ENCODE measurements at places on chromosomes 7 and 10.

GRCh38 chr7:55504093-55504859 lies 68.0 kb downstream of the VOPP1 start:
- DNase-seq = no peak

DNA sequence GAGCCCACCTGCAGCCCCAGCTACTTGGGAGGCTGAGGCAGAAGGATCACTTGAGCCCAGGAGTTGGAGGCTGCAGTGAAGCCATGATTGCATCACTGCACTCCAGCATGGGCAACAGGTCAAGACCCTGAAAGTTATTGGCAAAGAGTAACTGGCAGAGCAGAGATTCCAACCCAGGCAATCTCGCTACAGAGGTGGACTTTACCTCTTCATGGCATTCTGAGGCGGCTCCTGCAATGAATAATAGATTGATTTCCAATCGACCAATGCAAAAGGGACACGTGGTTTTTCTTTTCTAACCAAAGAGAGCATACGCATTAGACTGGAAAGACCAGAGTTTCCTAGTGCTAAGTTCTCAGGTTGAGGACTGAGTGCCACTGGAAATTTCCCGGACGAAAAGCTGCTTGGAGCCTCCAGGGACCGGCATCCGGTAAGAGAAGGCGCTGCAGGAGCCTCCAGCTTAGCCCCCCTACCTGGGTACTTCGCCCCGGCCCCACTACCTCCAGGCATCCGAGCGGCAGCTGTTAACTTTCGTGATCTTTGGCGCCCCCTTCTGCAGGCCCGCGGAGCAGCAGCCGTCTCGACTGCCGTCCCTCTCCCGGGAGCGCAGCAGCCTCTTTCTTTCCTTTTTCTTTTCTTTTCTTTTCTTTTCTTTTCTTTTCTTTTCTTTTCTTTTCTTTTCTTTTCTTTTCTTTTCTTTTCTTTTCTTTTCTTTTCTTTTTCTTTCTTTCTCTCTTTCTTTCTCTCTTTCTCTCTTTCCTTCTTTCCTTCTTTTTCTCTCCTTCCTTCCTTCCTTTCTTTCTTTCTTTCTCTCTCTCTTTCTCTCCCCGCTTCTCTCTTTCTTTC lies 4.1 kb downstream of the MBLAC1 start:
- peak; percentile 79 for DNase-seq

DNA sequence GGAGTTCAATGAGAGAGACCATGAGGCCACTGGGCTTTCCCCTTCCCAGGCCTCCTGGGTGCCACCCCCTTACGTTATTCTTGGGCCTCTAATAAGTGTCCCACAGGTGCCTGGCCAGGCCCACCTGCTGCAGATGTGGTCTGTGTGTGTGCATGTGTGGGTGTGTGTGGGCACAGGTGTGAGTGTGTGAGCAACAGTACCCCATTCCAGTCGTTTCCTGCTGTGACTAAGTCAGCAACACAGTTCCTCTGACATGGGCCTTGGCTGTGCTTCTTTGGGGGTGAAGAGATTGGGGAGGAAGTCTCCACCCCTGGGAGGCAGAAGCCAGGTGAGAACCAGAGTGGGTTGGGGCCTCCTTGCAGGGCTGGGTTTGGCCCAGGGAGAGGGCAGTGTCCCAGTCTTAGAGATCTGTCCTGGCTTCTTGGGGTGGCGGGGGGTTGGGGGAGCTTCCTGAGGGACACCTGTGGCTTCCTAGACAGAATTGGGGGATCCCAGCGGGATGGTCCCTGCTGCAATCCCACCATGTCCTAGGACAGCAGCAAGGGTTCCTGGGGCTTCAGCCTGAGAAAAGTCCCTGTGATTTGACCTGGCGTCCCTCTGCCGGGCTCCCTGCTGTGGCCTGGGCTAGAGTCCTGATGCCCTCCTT lies 4.1 kb upstream of the PILRB start:
- no peak for DNase-seq

DNA sequence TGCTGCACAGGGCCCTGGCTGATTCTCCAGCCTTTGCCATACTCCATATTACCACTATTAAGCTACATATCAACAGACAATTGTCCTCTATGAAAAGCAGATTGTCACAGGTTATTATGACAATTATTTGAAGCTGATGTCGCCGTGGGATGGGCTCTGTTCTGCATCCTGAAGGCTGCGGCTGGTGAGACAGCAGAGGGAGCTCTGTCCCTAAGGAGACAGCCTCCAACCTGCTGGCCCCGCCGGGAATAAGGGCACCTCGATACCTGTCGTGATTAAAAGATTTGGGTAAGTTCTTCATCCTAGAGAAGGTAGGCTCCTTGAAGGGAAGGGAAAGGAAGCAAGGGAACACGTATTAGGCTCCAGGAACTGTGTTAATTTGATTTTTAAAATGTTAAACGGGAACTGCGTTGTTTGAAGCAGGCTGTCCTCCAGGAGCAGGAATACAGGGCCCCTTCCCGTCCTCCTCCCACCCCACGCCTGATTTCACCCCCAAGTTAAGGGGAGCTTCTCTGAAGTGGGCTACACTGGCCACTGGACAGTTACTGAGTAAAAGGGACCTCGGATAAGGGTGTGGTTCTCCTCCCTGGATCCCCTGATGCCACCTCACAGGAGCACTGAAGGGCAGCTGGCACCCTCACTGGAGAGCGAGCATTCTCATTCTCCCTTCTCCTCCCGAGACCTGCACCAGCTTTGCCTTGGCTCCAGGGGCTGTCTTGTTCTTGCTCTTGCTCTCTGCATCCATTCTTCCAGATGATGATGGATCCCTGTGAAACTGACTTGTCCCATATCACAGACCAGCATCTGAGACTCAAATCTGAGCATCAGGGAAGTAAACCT lies 11.8 kb upstream of the TIAL1 start:
- peak; percentile 42 for DNase-seq

GRCh38 chr10:121648493-121648892 lies 50.2 kb upstream of the FGFR2 start:
- no peak for DNase-seq

GRCh38 chr7:44103923-44104859 lies at the start of gene AEBP1:
Gene AEBP1 (plus strand): TSS chr7:44104345. CDS start chr7:44104666, 321 bp downstream.
- peak; percentile 24 for DNase-seq

- DNase-seq = no peak
Measured at GRCh38 chr7:286266-286665, 3.7 kb upstream of the FOXL3 start.

- no peak for DNase-seq
Measured at GRCh38 chr7:132106491-132106890, 469.8 kb downstream of the PLXNA4 start.

GRCh38 chr7:130429019-130429418 lies 11.8 kb downstream of the CEP41 start:
- no peak for DNase-seq

GRCh38 chr10:45180946-45181875 lies 134.2 kb downstream of the OR13A1 start:
- no peak for DNase-seq

DNA sequence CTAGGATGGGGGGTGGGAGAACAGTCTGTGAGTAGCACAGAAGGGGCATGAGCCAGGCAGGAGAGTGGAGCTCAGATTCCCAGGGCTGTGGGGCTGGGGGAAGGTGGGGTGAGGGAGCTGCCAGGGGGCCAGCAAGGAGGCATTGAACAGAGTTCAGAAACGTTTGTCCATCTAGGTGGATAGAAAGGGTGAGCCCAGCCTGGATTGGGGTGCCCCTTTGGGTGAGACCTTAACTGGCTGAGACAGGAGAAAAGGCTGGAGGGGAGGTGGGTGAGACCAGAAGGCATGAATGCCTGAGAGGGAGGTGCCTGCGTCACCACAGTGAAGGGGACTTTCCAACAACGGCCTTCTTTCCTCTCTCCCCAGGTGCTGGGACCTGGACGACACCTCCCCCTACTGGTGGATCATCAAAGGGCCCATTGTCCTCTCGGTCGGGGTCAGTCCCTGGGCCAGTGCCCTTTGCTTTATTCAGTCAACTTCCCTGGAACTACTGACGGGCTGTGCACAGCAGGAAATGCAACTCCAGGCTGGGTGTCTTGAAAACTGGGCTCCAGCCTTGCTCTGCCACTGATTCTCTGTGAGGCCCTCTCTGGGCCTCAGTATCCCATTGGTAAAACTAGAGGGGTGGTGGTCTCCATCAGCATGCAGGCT lies 11.0 kb downstream of the GHRHR start:
- peak; percentile 46 for DNase-seq

DNA sequence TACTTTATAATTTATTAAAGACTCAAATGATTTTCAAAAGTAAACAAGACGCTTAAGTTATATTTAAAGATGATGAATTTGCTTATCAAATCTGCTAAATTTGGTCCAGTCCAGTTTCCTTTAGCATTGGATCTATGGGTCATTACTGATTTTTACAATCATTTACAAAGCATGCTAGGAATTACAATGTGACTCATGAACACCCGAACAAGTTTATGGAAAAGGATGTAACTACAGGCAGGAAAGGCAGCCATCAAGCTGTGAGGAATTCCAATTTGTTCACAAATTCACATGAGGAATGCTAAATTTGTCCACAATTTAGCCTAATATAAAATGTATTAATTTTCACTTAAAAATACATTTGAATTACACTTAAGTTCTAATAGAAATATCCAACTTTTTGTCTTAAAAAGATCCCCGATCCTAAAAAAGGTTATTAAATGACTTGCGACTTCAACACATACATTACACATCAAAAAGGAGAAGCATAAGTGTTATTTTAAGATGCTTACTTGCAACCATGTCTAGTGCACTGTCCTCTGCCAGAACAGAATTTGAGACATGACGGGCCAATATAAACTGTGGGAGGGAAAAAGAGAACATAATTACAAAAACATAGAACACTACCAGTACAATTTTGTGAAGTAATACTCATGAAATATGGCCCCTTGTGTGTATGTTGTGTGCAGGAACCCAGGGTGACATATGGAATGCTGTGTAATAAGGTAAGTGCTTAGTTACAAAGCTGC lies 194.2 kb upstream of the SLC26A5 start:
- DNase-seq = no peak

GRCh38 chr7:50745835-50746234 lies 36.9 kb downstream of the GRB10 start:
- no peak for DNase-seq

DNA sequence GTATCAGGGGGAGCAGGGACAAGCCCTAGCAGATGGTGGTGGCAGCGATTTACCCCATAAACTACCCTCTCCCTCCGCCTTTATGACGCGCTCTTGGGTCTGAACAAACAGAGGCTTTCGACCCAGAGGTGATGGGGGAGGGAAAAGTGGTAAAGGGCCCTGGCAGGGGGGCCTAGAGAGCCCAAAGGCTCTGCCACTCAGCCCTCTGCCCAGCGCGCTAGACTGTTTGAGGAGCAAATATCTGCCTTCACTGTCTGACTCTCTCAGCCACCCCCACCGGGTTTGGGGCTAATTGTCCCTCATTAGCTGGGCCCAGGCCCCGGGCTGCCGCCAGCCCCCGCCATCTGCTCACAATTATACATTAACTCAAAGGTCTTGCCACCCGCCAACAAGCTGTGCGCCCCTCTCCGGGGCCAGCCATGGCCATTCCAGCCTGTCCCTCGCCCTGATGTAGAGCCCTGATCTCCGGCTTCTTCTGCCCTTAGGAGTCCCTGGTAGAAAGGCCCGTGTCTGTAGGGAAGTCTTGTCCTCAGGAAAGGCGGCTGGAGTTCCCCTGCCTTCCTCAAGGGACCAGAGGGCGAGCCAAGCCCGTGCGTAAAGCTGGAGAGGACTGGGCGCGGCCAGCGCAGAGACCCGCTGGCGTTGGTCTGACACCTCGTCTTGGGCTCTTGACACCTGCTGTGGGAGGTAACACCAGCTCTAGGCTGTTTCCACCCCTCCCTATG lies 1.9 kb upstream of the PAX4 start:
- DNase-seq = peak; percentile 29

DNA sequence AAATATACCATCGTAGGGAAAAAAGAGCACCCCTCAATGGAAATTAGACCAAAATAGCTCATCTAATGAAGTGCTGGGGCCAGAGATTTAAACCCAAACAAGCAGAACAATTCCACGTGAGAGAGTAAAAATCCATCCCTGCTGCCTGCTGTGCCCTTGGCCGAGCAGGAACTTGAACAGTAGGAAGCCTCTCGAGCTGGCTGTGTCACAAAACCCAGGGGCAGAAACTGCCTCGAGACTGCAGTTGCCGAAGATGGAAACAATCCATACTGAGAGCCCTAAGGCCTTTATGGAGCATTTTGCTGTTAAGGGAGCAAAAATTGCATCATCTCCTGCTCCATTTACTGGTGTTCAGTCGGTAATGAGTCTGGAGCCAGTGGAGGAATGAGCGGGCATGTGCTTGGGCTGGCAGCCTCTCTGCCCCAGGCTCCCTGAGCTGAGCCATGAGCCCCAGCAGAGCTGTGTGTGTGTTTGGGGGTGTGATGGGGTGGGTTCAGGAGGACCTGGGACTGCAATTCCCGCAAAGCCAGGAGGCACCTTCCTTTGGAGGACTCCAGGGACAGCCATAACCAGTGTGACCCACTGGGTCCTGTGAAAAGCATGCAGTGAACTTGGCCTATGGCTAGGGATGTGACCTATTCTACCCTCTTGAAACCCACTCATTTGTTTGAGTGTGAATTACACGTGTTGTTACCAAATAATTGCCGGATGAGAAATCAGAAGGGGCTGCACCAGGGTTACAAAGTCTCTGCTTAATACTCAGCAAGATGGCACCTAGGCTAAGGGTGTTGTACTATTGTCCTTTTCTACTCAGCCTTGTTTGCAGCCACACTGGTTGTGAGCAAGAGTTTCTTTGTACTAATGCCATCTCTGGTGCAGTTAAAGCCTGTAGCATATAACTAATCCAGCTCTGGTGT lies 58.3 kb downstream of the CDHR3 start:
- no peak for DNase-seq

- DNase-seq = no peak
Measured at GRCh38 chr10:1419796-1420610, 317.3 kb downstream of the ADARB2 start.

GRCh38 chr7:92729172-92729571 lies 107.2 kb downstream of the CDK6 start:
- DNase-seq = no peak
